Fibroblast of skin of back (primary cell): ENCODE measurements at places on chromosomes 16 and 17.

GRCh38 chr16:73048292-73049080, 558 bp upstream of the ZFHX3 start:
- peak; percentile 60 for DNase-seq

GRCh38 chr16:27410761-27411160, 8.8 kb downstream of the IL21R start:
- DNase-seq, result no peak

DNA sequence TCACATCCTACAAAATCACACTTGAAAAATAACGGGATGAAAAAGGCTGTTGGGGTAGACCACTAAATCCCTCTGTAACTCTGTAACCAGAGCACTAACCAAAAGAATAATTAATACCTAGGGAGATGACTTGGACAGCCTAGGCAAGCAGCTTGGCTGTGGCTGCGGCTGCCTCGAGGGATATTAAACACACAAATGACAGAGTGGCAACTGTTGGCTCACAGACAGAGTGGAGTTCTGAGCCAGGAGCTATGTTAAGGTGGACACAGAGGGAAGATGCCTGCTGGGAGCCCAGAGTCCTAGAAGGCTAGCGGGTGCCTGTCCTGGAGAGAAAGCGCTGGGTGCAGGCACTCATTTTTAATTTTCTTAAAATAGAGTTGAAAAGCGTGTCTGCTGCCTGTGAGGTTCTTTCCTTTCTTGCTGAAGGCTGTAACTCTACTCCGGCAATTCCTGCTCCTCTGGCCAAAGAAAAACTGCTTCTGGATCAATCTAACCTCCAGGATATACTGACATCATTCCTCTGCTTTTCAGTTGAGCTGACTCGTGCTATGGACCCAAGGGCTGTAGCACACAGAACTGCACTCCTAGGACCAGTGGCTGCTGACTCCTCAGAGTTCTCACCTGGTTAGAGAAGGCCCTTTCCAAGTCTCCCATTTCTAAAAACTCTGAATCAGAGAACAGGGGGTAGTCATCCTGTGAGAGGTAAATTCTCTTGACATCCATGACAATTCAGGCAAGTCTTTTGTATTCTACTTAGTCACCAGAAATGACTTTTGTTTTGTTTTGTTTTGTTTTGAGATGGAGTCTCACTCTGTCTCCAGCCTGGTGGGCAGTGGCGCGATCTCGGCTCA, 147.9 kb downstream of the STX8 start:
- no peak for DNase-seq

DNA sequence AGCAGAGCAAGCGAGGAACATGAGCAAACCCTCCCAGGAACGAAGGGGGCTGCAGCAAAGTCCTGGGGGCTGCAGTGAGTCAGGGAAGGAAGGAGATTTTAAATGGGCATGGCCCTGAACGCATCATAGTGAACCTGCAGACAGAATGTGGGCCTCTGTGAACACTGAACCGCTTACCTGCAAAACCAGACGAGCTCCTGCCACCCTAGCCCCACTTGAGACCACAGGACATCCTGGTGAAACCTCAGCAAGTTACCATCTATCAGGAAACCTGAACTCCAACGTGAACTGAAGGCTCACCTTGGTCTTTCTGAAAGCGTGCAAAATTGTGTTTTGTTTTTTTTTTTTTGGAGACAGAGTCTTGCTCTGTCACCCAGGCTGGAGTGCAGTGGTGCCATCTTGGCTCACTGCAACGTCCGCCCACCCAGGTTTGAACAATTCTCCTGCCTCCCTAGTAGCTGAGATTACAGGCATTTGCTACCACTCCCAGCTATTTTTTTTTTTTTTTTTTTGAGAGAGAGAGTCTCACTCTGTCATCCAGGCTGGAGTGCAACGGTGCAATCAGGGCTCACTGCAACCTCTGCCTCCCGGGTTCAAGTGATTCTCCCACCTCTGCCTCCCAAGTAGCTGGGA, 30.8 kb downstream of the FANCA start:
- no peak for DNase-seq

DNA sequence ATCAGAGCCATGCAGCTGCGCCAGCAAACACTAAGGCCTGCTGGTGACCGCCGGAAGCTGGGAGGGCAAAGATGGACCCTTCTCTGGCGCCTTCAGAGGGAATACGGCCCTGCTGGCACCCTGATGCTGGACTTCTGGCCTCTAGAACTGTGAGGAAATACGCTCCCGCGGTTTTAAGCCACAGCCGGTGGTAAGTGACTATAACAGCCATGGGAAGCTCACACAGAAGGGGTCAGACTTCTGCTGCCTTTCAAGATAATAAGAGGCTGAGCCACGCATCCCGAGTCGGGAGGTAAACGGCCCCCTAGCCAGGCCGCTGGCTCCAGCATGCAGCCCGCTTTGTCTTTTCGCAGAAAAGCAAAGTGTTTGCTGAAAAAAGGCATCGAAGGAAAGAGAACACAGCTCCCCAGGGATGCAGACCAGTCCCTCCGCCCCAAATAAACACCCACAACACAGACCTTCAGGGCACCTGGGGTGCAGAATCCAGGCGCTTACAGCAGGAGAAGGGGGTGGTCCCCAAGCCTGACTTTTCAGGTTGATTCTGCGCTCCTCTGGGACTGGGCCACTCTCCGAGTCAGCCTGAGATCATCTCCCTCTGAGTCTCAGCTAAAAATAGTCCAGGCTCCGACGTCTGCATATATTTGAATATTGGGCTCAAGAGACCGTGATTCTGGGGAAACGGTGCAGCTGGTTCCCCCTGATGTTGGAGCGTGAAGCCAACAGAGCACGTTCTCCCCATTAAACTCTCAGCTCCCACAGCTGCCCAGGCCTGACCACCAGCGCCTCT, 89.7 kb downstream of the MGAT5B start:
- DNase-seq, result peak; percentile 38

DNA sequence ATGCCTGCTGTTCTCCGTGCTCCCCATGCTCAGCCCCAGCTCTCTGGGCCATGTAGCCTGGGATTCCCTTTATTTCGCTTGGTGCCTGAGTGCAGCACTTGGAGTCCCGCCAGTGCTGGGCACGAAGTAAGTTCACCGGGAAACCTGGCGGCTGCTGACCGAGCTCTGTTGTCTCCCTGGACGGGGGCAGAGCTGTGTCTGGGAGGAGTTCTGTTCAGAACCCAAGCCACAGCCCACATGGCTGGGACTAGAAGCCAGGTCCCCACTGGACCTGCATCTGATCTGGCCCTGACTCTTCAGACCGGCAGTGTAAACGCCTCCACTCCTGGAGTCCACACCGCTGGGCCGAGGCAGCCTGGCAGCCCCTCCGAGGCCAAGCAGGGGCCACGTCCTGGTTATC, 37.5 kb upstream of the CIBAR2 start:
- DNase-seq, result no peak

DNA sequence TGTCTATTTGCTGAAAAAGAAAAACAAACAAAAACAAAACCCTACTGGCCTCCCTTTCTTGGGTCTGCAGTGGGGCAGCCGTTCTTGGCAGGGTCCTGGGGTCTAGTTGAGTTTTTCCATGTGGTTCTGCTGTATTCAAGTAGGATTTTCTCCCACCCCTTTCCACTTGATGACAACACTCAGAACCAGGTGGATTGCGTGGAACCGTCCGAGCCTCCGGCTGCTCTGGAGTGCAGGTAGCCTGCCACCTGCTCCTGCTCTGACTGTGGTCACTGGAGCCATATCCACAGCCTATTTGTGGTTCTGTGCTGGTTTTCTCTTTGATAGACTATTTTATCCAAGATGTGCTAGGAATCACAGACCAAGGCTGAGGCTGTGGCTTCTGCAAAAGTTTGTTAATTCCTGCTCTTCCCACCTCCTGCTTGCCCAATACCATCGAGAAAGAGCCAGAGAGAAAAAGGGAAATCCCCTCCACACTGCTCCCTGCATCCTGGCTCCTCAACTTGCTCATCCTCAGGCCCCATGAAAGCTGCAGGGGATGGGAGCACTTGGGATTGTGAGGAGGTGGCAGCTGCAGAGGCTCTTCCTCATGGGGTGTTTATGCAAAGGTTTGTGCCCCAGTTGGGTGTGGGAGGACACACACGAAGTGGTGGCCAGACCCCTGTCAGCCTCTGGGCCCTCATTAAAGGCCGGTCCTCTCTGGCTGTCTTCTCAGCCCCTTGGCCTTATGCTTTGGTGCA, 377.8 kb upstream of the TNRC6C start:
- DNase-seq, result no peak
